ENCODE measurements at places on chromosomes 2 and 18.

GRCh38 chr2:131521961-131522781 lies 5.5 kb upstream of the CCDC74A start:
- DNase-seq = no peak

DNA sequence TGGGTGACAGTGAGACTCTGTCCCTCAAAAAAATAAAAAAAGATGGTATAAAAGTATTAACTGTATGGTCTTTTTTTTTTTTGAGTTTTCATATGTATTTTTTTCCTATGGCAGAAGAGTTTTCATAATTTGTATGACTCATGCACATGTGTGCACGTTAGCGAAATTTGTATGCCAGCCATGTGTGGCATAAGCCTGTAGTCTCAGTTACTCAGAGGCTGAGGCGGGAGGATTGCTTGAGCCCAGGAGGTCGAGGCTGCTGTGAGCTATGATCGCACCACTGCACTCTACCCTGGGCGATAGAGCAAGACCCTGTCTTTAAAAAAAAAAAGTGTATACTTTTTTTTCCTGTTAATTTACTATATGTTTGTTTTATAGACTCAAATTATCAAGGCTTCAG lies 160.8 kb downstream of the TGIF1 start:
- DNase-seq = no peak

GRCh38 chr2:236642125-236642524 lies 72.5 kb downstream of the ACKR3 start:
- no peak for DNase-seq

DNA sequence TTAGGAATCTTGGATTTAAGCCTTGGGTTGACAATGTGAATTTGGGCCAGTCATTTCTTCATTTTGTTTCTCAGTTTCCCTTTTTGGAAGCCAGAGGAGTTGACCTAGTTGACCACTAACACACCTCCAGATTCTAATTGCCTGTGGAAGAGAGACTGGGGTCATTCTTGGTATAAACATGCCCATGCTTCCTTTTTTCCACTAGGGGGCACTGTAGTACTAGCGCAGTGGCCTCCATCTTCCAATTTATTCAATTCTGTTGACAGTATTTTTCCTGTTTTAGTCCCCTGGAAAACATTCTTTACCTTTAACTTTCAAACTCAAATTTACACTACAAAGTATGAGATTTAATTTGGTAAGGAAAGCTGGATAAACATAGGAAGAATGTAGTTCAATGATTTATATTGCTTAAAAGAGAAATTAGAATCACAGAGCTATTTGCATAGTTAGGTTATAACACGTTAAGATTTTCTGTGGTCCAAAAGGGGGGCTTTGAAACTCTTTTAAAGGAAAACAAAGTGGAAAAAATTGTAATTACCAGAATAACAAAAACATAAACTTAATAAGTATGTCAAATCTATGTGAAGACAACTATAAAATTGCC lies 57.5 kb upstream of the AGPS start:
- no peak for DNase-seq

GRCh38 chr2:54557601-54558187 lies 101.6 kb downstream of the SPTBN1 start:
- DNase-seq = no peak

- no peak for DNase-seq
Measured at GRCh38 chr2:232038881-232039485, 77.5 kb downstream of the DIS3L2 start.

GRCh38 chr2:118773826-118774225 lies 73.6 kb downstream of the EN1 start:
- DNase-seq = no peak

DNA sequence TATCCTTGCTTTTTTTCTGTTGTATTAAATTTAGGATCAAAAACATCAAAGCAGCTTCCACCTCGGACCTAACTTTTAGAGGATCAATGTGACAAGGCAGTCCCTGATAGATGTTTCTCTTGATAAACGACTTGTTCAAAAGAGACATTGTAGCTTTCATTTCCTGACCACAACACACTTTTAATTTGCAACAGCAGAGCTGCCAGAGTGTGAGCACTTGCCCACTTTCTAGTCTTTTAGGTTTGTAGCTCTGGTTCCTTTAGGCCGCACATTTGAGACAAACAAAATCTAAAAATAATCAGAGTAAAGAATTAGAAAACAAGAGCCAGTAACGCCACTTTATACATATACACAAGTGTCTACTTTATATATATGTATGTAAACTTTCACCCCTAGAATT lies 3.1 kb downstream of the FIGN start:
- no peak for DNase-seq

DNA sequence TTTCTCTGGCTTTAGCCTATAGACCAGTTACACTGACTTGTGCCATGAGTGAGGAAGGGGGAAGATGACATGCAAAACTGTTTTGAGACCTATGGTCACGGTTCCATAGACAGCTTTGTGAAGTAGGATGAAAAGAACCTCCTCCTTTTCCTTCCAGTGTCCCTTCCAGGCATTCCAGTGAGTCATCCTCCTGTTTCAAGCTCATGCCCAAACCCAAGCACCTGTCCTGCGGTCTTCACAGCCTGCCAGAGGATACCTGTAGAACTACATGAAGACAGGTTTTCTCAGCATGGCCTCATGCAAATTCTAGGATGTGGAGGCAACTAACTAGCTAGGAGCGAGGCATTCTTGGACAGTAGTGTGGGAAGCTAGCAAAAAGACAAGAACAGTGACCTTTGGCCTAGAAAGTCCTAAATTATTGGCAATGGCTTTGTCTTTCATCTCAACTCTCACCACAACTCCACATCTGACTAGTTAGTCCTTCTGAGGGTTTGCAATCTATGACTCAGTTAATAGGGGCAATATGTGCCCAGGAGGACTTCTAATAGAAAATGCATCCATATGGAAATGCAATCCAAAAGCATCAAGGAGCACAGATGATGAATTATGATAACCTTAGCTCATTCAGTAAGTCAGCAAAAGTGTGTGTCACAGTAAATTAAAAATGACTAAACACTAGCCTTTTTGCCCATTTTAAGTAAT lies 154.7 kb downstream of the RBM43 start:
- no peak for DNase-seq

GRCh38 chr2:234348081-234348480 lies 148.8 kb downstream of the ARL4C start:
- no peak for DNase-seq

GRCh38 chr2:107751936-107752335 lies 74.8 kb upstream of the RGPD4 start:
- no peak for DNase-seq

DNA sequence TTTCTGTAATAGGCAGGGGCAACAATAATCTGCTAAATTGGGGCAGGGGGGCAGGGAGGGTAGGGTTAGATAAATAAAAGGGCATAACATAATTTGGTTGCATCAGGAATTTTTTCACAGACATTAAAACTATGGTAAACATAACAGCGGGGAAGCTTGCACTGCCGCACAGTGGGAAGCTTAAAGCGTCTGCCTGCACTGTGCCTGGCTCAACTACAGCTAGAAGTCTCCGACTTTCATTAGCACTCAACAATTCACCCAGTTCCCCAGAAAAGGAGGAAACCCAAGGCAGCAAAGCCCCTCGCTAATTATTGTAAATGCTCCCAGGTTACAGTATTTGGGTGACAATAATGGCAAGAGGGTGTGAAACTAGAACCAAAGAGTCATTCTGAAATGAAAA lies 562.9 kb downstream of the ARHGAP15 start:
- no peak for DNase-seq

DNA sequence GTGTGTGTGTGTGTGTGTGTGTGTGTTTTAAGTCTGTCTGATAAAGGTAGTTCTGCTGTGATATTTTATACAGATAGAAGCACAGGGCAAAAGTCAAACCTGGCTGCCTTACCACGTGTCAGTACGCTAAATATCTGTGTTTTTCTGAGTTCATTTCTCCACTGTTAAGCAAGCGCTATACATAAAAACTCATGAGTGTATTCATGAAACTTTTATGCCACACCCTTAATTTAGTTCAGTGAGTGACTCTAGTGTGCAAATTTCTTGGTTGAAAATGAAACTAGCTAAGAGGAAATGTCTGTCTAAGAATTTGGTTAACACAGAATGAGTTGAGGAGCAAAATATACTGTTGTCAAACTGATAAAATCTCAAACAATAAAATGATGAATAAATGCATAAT lies 11.2 kb downstream of the CASP10 start:
- DNase-seq = no peak

- no peak for DNase-seq
Measured at GRCh38 chr18:79488311-79489050, 92.8 kb downstream of the NFATC1 start.

DNA sequence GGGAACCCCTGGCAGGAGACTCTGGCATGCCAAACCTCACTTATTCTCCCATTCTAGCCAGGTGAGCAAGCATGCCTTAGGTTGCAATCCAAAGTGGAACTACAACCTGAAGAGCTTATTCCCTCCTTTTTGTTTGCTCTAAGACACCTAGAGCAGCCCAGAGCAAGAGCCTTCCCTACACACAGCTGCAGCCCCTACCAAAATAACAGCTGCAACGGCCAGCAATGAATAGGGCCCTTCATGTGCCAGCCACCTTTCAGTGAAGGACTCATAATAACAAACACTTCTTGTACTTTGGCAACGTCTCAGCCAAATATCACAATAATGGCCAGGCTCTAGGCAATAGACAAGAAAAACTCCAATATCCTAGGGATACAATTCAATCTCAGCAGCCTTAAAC lies 178.7 kb downstream of the ALK start:
- DNase-seq = no peak

DNA sequence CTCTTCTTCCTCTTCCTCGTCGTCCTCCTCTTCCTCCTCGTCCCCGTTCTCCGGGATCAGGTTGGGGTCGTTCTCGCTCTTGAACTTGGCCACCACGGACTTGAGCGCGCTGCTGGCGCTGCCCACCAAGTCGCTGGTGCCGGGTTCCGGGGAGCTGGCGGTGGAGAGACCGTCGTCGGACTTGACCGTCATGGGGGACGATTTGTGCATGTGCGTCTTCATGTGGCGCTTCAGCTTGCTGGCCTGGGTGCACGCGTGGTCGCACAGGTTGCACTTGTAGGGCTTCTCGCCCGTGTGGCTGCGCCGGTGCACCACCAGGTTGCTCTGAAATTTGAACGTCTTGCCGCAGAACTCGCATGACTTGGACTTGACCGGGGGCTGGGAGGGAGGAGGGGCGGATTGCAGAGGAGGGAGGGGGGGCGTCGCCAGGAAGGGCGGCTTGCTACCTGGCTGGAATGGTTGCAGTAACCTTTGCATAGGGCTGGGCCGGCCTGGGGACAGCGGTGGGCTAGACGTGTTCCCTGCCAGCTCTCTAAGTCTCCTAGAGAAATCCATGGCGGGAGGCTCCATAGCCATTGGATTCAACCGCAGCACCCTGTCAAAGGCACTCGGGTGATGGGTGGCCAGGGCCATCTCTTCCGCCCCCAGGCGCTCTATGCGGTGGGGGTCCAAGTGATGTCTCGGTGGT lies 91.9 kb downstream of the BCL11A start:
- DNase-seq = no peak

DNA sequence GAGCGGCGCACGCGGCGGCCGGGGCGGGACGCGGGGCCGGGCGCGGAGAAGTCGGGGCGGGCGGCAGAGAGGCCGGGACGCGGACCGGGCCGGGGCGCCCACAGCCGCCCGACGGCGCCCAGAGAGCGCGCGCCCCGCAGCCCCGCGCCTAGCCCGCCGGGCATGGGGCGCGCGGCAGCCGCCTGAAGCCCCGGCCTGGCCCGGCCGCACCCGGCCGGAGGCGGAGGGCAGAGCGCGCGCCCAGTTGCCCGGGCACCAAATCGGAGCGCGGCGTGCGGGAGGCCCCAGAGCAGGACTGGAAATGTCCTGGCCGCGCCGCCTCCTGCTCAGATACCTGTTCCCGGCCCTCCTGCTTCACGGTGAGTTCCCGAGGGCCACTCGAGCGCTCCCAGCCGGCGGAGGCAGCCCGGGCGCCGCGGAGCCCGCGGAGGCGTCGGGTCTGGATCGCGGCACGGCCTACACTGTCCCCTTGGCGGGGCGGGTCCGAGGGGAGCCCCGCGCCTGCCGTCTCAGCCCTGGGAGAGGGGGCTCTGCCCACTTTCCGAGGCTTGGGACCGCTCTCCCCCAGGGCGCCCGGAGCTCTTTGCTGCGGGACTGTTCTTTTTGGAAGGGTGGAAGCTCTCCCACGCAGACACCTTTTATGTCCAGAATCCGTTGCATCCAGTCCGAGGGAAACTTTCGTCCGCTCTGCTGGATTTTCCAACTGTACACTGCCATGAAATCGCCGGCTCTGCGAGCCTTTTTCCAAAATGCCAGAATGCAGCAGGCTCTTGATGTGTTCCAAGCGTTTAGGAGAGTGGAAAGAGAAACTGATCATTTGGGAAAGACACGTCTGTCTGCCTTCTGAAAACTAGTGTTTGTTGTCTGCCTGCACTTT lies 484 bp downstream of the APCDD1 start:
- DNase-seq = no peak

DNA sequence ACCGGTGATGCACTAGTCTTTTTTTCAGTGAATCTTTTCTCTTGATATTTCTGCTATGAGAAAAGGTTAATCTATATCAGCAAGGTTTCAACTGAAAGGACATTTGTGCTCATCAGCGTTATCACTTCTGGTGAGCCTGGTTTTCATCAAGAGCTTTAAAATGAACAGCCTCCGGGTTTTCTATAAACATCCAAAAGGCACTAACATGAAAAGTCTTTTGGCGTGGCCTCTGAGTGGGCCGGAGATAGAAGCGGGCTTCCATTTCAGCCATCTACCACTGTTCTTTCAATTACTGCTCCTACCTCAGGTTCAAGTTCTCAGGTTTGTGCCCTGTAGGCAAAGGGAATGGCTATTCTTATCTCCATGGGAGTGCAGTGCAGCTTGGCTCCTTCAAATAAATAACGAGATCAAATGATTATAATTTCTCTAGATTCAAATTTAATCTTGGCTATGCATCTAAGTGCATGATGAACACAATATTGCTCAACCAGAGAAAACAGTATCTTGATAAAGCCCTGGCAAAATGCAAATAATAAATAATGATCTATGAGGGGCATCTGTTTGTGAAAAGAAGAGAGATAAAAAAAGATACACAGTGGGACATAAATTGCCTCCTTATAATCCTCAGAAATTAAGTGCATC lies 314.8 kb downstream of the CDH2 start:
- DNase-seq = no peak

DNA sequence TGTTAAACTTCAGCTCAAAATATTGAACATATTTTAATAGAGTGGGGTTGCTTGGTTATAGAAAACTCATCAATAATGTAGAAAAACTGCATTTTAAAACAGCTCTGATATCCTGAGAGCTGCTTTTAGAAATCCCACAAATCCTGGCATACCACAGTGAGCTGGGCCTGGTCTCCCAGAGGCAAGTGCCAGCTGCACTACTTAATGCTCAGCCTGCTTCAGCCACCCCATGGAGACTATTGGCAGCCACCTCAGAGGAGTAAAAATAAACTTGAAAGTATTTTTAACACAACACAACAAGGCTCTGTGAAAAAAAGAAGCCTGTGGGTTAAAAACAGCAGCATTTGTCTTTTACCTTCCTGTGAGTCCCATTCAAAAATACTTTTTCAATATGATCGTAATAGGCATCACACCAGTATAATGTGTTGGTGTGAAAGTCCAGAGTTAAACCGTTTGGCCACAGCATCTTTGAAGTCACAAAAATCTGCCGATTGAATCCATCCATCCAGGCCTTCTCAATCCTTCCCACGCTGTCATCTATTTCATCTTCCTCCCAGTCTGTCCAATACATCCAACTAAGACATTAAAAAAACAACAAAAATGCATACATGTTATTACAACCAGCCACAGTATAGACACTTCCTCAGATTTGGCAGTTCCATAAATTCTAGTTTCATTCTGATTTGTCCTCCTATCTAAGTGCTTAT lies 1115.3 kb downstream of the LRP1B start:
- no peak for DNase-seq

- DNase-seq = no peak
Measured at GRCh38 chr18:48197819-48198218, 211.4 kb downstream of the ZBTB7C start.
